ENCODE measurements at places on chromosomes 13 and 19.

DNA sequence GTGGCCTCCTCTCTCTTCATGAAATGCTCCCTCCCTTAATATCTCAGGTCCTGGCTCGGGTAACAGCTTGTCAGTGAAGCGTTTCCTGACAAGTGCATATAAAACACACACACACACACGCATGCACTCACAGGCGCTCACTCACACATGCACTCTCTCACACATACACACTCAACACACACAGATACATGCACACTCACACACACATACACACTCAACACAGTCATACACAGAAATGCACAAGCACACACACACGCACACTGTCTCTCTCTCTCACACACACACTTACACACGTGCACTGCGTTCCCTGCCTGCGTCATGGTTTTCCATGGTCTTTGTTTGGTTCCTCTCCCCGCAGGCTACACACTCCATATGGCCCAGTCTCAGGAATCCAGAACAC, 344.1 kb downstream of the UQCRFS1 start:
- peaks cover 60% of the 10 kb centered on the region for H3K27me3 ChIP-seq
- no peak for DNase-seq
- no peak overlapping the region for H3K27ac ChIP-seq
- H3K4me3 ChIP-seq: no peak overlapping the region

DNA sequence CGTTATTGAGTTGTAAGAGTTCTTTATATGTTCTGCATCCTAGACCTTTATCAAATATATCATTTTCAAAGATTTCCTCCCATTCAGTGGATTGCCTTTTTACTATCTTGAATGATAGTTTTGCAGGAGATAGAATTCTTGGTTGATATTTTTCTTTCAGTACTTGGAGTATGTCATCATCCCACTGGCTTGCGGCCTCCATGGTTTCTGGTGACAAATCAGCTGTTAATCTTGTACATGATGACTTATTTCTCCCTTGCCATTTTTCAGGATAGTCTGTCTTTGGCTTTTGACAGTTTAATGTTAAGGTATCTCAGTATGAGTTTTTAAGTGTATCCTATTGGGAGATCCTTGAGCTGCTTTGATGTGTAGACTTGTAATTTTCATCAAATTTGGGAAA, 8.5 kb downstream of the ZNF557 start:
- peaks cover 94% of the 10 kb centered on the region for H3K36me3 ChIP-seq
- peak; percentile 17 for DNase-seq
- H3K27me3 ChIP-seq: no peaks in the 10 kb centered on the region
- no peak overlapping the region for H3K4me3 ChIP-seq
- H3K4me1 ChIP-seq: no peaks in the 10 kb centered on the region

DNA sequence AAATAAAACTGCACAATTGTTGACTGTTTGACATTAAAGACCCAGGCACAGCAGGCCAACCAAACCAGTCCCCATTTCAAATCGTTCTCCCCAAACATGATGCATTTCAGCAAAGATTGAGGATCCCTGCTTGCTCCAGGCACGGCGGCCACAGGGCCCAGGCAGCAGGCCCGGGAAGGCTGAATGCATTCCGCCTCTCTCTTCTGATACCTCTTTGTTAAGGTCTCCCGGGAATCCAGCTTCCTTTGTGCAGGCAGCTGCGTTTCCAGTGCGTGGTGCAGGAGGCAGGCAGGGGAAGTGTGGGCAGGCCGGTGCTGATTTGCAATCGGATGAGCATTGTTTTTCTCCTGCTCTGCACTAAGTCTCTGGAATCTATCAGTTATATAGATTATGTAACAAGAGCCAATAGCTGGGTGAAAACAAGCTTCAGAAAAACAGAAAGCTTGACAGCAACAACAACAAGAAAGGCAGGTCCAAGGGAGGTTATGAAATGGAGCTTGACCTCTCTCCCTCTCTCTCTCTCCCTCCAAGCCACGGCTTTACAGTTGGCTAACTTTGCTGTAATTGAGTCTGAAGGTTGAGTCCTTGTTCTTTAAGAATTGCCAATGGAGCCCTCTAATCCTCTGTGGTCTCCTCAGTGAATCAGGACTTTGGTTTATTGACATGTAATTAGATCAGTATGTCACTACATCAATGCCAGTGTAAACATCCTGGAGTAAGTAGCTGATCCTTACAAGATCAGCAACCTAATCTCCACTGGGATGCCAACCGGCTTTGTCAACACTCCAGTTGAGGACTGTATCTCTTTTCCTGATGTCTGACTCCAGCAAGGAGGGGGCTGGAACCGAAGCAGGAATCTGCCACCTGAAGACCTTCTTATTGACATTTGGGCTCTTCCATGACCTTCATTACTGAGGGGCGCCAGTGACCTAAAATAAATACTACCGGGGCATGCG, 338.0 kb downstream of the TEX29 start:
- DNase-seq: no peak
- no peaks in the 10 kb centered on the region for H3K36me3 ChIP-seq
- no peak overlapping the region for H3K27ac ChIP-seq
- H3K4me3 ChIP-seq: no peak overlapping the region
- no peaks in the 10 kb centered on the region for H3K4me1 ChIP-seq

DNA sequence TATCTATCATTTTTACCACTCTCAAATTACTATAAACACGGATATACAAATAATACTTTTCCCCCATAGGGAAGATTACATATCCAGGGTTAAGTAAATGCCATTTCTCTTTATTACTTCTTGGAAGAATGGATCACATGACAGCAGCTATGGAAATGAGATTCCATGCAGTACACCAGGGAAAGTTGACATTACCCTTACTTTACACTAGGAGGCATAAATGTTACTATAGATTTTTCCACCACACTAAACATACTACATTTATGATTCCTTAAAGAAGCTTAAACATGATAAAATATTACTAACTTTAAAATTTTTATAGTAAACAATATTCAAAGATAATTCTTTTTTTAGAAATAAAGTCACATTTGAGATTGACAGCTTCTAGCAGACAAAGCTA, 611.4 kb downstream of the PCDH9 start:
- no peak overlapping the region for H3K27ac ChIP-seq
- no peaks in the 10 kb centered on the region for H3K36me3 ChIP-seq
- DNase-seq: peak; percentile 60
- no peaks in the 10 kb centered on the region for H3K4me1 ChIP-seq
- H3K27me3 ChIP-seq: no peaks in the 10 kb centered on the region
- H3K4me3 ChIP-seq: no peak overlapping the region

DNA sequence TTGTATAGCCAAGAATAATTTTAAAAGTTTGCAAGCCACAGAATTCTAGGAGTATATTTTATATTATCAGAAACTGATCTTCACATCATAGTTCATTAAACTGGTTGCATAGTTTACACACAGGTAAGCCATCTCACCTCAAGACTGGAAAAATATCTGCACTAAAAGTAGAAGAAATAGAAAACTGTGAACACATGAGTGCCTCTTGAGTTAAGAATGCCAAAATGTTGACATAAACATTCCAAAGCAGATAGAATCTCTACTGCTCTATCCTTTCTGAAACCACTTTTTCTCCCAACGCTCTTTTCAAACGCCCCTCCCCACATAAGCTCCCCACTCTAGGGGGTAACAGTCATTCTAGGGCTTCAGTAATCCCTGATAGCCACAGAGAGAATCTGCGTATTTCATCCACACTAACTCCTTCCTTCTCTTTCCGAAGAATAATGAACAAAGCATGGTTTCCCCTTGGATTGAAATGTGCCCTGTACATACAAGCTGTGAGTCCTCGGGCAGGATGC, 201.5 kb downstream of the IRS2 start:
- no peak overlapping the region for H3K4me3 ChIP-seq
- H3K27ac ChIP-seq: no peak overlapping the region
- H3K4me1 ChIP-seq: peaks cover 2% of the 10 kb centered on the region
- no peaks in the 10 kb centered on the region for H3K36me3 ChIP-seq
- no peaks in the 10 kb centered on the region for H3K27me3 ChIP-seq

DNA sequence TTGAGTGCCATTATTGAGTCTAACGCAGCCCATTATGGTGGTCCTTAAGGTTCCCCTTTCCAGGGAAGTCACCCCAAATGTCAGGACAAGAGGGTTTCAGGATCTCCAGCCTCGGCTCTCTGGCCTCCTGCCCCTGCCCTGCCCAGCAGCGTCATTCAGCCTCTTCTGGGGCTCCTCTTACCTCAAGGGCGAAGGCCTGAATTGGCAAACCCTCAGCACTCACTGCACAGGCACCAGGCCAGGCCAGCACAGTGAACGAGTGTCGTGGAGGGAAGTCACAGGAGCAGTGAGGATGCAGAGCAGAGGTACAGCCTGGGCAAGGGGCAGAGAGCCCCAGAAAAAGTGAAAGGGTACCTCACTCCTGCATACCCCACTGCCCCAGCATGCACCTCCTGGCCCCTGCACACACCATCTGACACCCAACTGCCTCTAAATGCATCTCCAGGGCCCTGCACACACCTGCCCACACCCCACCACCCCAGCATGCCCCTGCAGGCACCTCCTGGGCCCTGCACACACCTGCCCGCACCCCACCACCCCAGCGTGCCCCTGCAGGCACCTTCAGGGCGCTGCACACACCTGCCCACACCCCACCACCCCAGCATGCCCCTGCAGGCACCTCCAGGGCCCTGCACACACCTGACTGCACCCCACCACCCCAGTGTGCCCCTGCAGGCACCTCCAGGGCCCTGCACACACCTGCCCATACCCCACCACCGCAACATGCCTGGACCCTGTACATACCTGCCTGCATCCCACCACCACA, 19.8 kb downstream of the SLC25A42 start:
- no peaks in the 10 kb centered on the region for H3K27me3 ChIP-seq
- no peak overlapping the region for H3K27ac ChIP-seq
- no peaks in the 10 kb centered on the region for H3K36me3 ChIP-seq
- no peak for DNase-seq
- H3K4me3 ChIP-seq: no peak overlapping the region
- no peaks in the 10 kb centered on the region for H3K4me1 ChIP-seq

- no peaks in the 10 kb centered on the region for H3K4me1 ChIP-seq
- H3K4me3 ChIP-seq: no peak overlapping the region
- no peak overlapping the region for H3K27ac ChIP-seq
- no peak for DNase-seq
Observed at GRCh38 chr13:36685927-36686326, 12.1 kb downstream of the SERTM1 start.

- H3K4me3 ChIP-seq: no peak overlapping the region
- H3K27ac ChIP-seq: no peak overlapping the region
- no peaks in the 10 kb centered on the region for H3K36me3 ChIP-seq
Observed at GRCh38 chr19:14944456-14944855, 3.2 kb downstream of the OR7C2 start.

Data from mesenchymal stem cell (in vitro differentiated cells and primary cell).